ENCODE measurements at places on chromosomes 2 and 18.

- DNase-seq: no peak
Observed at GRCh38 chr2:86042256-86043168, 63.2 kb downstream of the POLR1A start.

GRCh38 chr2:215979620-215980019, 33.7 kb downstream of the MREG start:
- DNase-seq: no peak

DNA sequence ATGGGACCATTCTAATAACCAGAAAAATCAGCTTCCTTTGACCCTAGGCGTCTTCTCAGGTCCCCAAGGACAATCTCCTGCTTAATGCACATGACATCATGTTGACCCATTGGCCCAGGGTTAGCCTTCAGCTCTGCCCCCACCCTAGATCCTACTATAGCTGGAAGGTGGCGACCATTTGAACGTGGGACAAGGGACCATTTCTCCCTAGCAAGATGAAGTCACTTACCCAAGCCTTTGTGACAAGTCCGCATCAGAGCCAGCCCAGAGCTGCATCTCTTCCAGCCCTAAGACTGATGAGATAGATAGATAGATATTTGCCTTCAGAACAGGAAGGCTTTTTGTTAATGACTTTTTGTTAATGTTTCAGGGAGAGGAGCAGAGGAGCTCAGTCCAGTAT, 28.2 kb upstream of the TAF1B start:
- DNase-seq: no peak

- no peak for DNase-seq
Observed at GRCh38 chr2:208297961-208298360, 31.9 kb downstream of the PIKFYVE start.

GRCh38 chr2:86785456-86785855, 5.3 kb downstream of the CD8A start:
- DNase-seq: no peak

DNA sequence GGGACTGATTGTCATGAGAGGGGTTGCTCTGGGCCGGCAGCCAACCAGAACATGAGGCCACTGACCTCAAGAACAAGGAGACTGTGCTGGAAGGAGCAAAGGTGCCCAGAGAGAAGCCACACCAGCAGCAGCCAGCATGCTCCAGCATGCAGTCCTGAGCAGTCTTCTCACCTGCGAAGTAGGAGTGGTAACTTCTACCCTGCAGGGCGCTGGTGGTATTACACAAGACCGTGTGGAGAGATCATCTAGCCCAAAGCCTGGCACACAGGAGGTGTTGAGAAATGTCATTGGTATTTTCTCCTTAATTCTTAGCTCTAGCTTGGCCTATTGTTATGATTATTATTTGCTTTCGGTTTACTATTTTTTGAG, 132.7 kb downstream of the TSN start:
- no peak for DNase-seq

DNA sequence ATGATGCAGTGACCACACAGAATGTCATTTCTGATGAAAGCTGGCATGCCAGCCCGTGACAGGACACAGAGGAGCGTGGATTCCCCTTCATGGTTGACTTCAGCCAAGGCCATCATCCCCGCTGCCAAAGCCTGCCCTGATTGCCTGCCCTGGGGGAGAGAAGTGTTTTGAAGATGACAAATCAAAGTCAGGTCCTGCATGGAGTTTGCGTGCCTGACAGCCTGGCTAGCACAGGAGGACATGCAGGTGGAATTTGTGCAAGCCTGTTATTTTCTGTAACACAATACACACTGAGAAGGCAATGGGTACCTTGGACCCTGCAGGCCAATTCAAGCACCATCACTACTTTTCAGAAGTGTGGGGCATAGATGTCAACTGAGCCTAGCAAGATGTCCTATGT, 5.4 kb upstream of the IL1R2 start:
- no peak for DNase-seq

GRCh38 chr2:29447513-29447912, 332.3 kb downstream of the CLIP4 start:
- DNase-seq: no peak

- no peak for DNase-seq
Observed at GRCh38 chr18:37309059-37309458, 256.5 kb downstream of the CELF4 start.

DNA sequence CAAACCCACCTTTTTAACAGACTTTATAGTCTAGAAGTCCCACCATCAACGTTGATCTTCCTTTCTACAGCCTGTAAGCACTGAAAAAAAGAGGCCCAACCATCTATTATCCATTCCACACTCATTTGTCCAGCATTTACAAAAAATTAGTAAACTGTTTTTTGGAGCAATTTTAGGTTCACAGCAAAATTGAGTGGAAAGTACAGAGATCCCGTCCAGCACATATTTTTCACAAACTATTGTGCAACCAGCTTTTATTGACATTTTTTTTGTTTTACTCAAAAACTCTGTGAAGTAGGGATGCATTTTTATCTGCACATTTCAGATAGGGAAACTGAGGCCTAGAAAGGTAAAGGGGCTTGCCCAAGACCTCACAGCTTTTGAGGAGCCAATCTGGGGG, 68.6 kb downstream of the TNP1 start:
- DNase-seq: no peak

DNA sequence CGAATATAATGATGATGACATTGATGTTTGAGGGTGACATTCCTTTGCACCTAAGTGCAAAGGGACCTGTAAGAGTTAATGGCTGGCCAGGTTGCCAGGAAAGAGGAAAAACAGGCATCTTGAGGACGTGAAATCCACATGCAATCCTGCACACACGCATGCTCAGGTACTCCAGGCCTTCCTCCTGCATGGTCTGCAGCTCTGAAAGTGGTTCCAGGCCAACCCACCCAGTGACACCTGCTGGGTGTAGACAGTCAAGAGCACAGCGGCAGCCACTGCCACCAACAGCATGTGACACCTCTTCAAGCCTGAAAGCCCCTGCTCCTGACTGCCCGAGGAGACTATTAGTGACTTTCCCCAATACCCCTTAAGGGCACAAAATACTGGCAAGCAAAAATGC, 101.6 kb downstream of the PIEZO2 start:
- no peak for DNase-seq

GRCh38 chr2:82089518-82089917, 1785.0 kb upstream of the LRRTM1 start:
- no peak for DNase-seq

- no peak for DNase-seq
Observed at GRCh38 chr2:30984148-30984547, 154.1 kb downstream of the GALNT14 start.

GRCh38 chr18:48672671-48673340, 134.0 kb downstream of the CTIF start:
- DNase-seq: no peak

DNA sequence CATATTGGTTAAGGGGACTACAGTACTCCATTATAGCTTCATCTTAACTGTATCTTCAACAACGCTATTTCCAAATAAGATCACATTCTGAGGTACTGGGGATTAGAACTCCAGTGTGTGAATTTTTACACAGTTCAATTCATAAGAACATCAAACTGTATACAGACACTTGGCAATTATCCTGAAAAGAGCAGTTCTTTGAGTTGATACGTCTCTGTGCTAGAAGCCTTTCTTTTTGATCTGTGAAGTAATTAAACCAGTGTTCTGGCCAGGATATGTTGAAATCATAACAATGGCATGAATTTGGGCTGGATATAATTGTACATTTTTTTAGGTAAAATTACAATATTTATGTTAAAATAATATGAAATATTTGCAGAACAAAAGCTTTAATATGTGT, 93.5 kb upstream of the ITPRID2 start:
- no peak for DNase-seq

DNA sequence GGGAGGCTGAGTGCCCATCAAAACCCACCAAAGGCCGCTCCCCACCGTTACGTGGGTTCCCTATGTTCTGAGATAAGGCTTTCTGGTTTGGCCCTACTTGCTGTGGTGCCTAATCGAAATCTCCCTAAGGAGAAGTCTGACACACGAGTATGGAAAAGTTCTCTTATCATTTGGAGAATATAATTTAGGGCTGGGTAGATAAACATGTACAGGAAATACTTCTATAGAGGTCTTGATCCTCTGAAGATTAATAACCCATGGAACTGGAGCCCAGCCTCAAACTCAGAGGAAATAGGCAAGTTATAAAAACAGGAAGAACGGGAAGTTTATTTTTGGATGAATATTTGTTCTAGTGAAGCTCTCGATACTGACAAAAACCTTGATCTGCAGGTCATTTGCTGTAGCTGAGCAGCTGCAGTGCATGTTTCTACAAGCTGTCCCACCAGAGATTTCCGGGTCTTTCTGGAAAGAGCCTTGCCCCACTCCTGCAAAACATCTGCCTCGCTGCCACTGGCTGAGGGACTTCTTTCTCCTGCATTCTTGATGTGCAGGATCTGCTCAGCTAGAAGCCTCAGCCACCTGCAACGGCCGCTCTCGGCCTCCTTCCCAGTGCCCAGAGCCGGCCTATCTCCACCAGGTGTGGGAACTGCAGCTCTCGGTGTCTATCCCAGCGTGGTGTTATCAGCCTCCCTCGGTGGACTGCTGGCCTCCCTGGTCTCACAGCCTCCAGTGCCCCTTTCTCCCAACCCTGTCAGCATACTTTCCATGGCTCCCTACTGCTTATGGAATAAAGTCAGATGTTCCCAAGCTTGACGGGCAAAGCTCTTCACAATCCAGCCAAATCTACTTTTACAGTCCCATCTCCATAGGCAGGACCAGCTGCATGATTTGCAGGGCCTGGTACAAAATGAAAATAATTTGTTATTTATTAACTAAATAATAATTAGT, 48.6 kb downstream of the SPRED2 start:
- DNase-seq: no peak

DNA sequence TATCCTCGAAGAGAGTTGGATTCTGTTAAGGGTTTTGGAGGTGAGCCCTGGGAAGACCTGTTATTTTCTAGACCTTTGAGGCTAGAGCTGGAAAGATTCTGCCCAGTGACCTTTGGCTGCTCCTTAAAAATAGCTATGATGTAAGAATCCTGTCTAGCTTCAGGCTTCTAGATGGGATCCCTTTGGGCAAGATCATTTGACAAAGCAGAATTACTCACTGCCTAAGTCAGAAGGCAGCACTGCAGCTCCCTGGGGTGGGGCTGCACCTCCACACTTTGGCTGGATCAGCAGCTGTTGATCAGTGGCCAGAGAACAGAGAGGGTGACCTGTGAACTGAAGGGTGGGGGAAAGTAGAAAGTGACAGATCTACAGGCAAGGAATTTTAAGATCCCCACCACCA, 103.8 kb downstream of the ASAP2 start:
- DNase-seq: peak; percentile 28

GRCh38 chr2:201127570-201127969, 11.6 kb downstream of the CFLAR start:
- no peak for DNase-seq

DNA sequence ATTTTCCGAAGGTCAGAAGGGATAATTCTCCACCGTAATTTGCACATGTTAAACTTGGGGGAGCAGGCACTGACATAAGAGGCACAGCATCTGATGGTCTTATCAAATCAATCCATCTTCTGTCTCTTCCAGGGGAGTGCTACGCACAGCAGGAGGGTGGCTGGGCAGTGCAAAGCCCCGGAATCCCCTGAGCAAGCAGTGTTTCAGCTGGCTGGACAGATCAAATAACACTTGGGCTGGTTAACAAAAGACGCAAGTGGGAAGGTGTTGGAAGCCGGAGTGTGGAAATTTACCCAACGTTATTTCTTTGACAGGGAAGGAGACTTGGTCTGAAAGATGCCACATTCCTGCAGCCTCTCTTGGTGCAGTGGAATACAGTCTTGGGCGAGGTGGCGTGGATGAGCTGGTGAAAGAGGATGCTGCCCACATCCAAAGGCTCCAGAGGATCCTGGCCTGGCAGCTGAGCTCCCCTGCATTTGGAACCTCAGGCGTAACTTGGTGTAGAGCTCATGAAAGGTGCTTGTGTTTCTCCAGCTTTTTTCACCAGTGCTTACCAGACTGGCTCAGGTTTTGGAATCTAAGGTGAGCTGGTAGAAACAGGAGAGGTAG, 103.0 kb downstream of the MAPK4 start:
- no peak for DNase-seq

- DNase-seq: no peak
Observed at GRCh38 chr18:21972281-21972680, 197.1 kb upstream of the GATA6 start.

GRCh38 chr18:79447703-79448367, 52.1 kb downstream of the NFATC1 start:
- peak; percentile 24 for DNase-seq

DNA sequence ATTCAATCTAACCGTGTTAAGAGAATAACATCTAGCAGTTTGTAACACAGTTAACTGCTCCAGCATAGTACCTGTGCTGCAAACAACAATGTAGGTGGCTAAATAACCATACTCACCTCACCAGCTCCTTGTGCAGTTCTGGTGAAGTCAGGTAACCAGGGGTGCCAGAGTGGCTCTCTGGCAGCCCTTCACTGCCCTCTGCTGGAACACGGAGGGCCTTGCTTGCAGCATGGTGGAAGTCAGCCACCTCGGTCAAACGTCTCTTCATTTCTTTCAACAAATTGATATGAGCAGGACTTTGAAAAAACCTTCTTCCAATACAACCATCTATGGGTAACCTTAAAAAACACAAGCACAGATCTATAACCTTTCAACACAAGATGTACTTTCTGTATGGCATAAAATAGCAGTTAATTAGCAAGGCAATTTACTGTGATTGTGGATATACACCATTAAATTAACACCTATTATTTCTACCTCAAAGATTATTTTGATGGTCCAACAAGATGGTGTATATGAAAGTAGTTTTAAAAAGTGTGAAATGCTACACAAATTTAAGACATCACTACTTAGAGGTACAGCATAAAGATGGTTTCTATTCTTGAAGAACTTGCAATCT, 56.6 kb downstream of the EPG5 start:
- peak; percentile 56 for DNase-seq

DNA sequence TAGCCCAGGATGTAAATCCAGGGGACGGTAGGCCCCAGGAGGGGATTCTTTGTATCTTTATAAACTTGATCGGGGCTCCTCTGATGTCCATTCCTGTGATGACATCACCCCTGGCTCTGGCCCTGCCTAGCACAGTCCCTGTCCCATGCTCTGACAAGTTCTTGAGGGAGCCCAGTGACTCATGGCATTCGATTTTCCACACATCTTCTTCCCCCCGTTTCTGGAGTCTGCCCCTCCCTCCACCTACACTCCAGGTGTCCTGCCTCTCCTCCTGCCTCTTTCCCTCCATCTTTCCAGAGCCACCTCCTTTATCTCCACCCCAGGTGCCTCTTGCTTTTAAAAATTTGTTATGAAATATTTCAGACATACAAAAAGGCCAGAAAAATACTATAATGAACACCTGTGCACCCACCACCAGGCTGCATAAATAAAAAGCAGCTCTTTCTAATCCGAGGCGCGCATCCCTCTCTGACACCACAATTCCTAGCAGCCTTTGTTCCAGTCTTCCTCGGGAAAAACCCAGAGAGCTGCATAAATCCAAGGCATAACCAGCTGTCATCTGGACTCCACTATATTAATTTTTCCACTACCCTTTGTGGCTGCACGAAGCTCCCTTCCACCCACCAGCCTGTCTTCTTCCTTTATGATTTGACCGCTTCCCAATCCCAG, 207.7 kb downstream of the ZBTB7C start:
- DNase-seq: no peak

- DNase-seq: no peak
Observed at GRCh38 chr18:62085756-62086155, 101.1 kb downstream of the PIGN start.

- no peak for DNase-seq
Observed at GRCh38 chr2:54054271-54054670, 61.1 kb upstream of the ACYP2 start.

- DNase-seq: no peak
Observed at GRCh38 chr18:49743117-49743567, 70.2 kb downstream of the ACAA2 start.

GRCh38 chr2:79929624-79930023, 374.9 kb downstream of the LRRTM1 start:
- no peak for DNase-seq
